Right lobe of liver (tissue), 6 donors: ENCODE measurements at places on chromosomes 3 and 15. TPM values are rescaled to one million over a fixed set of nuclear protein-coding genes. Genes with fewer than 3 reads are reported as not detected.

- H3K4me1 ChIP-seq: peaks cover 23% of the 10 kb centered on the region
- no peak for DNase-seq
- no peaks in the 10 kb centered on the region for H3K27me3 ChIP-seq
- no peaks in the 10 kb centered on the region for H3K36me3 ChIP-seq
These were observed 28.6 kb upstream of the UMPS start for GRCh38 chr3:124701687-124702086.

DNA sequence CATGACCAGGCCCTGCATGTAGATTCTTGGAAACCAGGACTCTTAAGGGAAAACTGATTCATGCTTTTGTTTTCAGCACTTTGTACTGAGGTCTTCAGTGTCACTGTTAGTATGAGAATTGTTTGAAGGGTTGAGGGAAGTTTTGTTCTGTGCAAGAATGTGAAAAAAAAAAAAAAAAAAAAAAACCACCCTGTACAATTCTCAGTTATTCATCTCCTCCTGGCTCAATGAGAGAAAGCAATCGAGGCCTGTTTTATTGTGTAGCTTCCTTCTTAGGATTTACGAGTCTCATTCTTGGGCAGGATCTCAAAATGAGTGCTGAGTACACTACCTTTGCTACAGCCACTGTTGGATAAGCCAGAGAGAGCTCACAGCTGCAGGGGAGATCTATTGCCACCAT lies 469.5 kb downstream of the CNTN4 start:
- no peaks in the 10 kb centered on the region for H3K27me3 ChIP-seq
- no peak for DNase-seq
- H3K36me3 ChIP-seq: no peaks in the 10 kb centered on the region
- H3K4me3 ChIP-seq: no peak overlapping the region

DNA sequence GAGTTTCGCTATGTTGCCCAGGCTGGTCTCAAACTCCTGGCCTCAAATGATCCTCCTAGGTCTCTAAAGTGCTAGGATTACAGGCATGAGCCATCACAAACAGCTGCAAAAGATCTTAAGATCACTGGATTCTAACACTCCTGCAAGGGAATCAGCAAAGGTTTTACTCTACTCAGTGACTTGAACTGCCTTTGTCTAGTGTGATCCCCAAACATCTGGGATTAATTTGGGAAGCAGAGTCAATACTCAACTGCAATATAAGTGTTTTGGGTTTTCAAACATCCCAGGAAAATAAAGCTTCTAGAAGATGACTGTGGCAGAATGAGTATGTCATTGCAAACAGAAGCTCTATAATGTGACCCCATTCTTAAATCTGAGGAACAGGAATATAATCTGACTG lies 7.2 kb downstream of the SPG21 start:
- peaks cover 16% of the 10 kb centered on the region for H3K4me1 ChIP-seq
- H3K27me3 ChIP-seq: no peaks in the 10 kb centered on the region
- peak overlapping the region; percentile 67 for H3K27ac ChIP-seq
- no peak for DNase-seq
- no peak overlapping the region for H3K4me3 ChIP-seq
- no peaks in the 10 kb centered on the region for H3K36me3 ChIP-seq

DNA sequence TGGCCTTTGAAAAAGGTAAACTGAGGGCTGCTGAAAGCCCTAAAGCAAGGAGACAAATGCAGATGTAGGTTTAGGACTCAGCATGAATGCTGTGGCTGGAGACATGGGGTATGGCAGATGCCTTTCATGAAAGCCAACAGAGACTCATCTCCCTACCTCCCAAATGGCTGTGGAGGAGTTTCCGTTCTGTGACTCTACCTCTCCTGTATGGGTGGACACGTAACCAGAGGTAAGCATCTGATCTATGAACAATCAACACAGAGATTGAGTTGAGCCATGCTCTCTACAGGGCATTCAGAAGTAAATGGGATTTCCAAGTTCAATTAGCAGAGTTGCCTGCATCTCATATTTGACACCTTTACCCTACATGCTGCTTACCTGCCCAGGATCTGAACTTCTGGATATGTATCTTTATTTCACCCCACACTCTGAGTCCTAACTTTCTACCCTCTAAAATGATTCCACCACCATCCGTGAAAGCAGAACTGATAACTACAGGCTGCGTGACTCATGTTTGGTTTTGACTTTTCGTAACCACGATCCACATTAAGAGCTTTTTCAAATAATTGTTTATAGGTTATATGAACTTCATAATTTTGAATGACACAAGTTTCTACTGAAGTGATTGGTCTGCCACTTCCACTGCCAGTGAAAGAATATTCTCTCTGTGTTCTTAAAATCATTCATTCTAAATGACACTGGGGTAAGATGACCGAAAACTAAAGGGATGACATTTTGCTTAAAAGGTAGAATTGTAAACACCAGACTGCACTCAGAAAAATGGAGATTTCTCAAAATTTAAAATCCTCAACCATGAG lies 1058.7 kb downstream of the FHIT start:
- H3K4me3 ChIP-seq: no peak overlapping the region
- H3K36me3 ChIP-seq: no peaks in the 10 kb centered on the region
- no peak overlapping the region for H3K27ac ChIP-seq
- DNase-seq: no peak
- no peaks in the 10 kb centered on the region for H3K27me3 ChIP-seq

- no peak overlapping the region for H3K4me3 ChIP-seq
- H3K27me3 ChIP-seq: no peaks in the 10 kb centered on the region
- no peak overlapping the region for H3K27ac ChIP-seq
- no peak for DNase-seq
These were observed 23.8 kb upstream of the MYZAP start for GRCh38 chr15:57567891-57568290.

- no peak overlapping the region for H3K4me3 ChIP-seq
- no peak for DNase-seq
- no peak overlapping the region for H3K27ac ChIP-seq
These were observed 641.2 kb upstream of the ARRDC4 start for GRCh38 chr15:97319291-97319690.

DNA sequence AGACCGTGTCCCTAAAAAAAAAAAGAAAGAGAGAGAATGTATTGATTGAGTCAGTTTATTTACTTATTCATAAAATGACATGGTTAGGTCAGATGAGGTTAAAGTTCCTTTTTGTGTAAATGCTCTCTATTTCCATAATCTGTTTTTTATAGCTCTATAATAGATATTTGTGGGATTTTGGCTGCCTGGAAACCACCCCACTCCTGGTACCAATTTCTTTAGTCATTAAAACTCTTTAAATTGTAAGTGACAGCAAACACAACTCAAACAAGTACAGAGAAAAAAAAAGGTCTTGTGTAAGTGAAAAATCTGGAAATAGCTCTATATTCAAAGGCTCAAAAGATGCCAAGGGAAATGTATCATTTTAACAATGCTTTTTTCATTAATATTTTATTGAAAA lies 11.0 kb upstream of the PPP4R2 start:
- H3K36me3 ChIP-seq: no peaks in the 10 kb centered on the region
- H3K4me3 ChIP-seq: no peak overlapping the region
- no peak overlapping the region for H3K27ac ChIP-seq

DNA sequence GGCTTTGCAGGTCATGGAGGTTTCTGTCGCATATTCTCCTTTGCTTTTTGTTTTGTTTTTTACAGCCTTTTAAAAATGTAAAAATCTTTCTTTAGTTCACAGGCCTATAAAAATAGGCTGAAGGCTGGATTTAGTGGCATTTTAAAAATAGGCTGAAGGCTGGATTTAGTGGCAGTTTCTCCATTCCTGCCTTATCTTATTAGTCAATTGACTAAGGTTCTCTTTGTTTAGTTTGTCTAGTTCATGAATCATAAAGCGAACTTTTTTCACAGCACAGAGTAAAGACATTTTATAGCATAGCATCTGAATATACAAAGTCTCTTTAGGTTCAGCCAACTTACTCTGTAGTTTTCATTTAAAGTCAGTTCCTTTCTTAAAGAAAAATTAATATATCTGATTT lies 31.4 kb downstream of the AP4E1 start:
- H3K4me1 ChIP-seq: no peaks in the 10 kb centered on the region
- no peaks in the 10 kb centered on the region for H3K27me3 ChIP-seq
- DNase-seq: no peak
- no peak overlapping the region for H3K4me3 ChIP-seq
- H3K27ac ChIP-seq: no peak overlapping the region

PATL2 gene
- 0.74 TPM for total RNA-seq

ABHD5 gene
- 12.4 TPM for total RNA-seq

MESP2 gene
- total RNA-seq: 0.12 TPM

LRRIQ4 gene
- total RNA-seq: not detected

CHRNA5 gene
- 0.38 TPM for total RNA-seq

OR5K2 gene
- not detected for total RNA-seq
